ENCODE measurements at places on chromosomes 2 and 18.
A peak's percentile ranks its signal among the peaks of the same experiment; 100 is the strongest.

DNA sequence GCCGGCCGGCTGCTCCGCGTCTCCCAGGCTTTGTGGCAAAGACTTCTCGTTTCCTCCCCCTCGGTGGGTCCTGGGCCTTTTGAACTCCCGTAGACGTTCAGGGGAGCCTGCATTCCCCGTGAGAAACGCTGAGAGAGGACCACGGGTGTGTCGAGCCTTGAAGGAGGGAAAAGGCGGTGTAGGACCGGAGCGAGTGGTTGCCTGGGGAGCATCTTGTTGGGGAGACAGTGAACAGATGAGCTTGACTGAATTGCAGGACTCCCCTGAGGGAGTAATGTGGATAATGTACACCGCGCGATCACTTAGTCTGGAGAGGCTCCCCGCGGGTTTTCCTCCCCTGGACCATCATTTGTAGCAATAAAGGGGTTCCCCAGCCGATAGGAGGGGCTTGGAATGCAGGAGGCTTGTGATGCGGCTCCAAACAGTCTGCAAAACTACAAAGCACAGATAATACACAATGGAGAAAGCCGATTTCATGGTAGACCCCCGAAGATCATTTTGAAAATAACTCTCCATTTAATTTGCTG, 769 bp downstream of the ALMS1 start:
- no peak for DNase-seq

GRCh38 chr18:48367557-48367956, 41.6 kb downstream of the ZBTB7C start:
- no peak for DNase-seq

GRCh38 chr2:95264624-95265023, 9.6 kb upstream of the PROM2 start:
- DNase-seq, result no peak

DNA sequence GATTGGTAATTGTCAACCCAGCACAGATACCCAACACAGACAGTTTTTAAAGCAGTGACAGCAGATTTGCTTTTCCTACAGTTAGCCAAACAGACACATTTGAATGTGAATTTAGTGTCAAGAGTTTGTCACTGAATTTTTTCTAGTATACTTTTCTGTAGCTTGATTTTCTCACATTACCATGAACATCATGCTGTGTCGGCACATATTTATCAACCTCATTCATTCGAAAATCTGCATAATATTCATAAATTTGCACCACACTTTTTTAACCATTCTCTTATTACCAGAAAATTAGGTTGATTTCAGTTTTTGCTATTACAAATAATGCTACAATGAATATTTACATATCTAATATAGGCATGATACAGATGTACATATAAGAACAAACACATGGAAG, 27.0 kb upstream of the DSG3 start:
- DNase-seq, result no peak

DNA sequence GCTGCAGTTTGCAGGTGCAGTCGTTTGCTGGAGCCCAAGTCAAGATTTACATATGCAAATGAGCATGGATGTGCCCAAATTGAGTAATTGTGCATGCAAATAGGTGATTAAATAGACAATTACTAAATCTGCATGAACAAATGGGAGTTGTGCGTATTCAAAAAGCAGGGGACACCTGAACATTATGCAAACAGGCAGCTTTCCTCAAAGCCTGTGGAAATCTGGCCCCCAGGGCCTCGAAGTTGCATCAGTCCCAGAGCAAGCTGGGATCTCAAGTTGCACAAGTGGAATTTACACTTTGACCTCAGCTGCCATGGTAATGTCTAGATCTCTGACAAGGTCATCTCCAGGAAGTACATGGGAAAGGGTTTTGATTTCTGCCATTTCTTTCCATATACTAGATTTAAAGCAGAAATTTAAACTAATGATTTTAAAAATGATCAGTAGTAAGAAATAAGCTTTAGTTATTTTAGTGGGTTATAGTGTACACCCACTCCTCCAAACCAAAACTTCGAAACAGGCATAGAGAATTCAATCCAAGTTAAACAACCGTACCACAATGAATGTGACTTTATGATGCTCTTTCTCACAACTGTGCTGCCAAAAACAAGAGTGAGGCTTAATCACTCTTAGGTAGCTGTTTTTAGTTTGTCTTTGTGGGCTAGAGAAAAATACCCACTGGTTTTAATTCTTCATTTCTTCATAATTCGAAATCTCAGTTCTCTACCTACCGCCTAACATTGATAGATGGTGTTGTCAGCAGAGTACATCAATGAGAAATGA, 110.7 kb downstream of the RND3 start:
- DNase-seq, result no peak

DNA sequence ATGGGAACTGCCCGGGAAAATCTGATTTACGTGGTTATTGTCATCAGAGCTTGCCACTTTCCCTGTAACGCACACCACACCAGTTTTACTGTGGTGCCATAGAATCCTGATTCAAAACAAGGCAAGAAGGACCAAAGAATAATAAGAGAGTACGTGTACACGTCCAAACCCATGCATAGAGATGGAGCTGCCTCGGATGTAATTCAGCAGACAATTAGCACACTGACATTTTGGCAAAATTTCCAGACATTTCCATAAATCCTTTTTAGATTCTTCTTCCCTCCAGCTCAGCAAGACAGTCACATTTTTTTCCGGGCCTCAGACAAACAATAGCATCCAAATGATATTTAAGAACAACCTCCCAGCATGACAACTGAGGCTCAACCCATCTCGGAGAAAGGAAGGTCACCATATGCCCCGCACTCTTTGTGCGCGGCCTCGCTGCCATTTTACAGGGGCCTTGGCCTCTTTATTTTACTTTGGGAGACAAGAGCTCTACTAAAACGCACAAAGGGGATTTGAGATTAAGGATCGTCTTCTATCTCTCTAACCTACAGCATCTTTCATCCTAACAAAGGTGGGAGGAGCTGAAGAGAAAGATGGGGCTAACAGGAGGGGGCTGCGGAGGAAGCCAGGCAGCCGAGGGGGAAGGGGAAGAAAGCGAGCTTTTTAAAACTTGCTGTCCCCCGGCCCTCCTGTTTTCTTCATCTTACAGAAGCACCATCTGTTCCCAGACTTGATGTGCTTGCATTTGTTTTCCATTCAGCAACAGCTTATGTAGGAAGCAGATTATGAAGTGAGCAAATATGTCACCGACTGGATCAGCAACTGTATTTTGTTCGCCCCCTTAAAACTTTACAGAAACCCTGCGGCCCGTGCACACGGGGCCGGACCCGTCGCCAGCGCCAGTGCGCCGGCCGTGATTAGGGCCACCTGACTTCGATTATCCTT, 61.0 kb downstream of the CDCA7 start:
- DNase-seq, result no peak

DNA sequence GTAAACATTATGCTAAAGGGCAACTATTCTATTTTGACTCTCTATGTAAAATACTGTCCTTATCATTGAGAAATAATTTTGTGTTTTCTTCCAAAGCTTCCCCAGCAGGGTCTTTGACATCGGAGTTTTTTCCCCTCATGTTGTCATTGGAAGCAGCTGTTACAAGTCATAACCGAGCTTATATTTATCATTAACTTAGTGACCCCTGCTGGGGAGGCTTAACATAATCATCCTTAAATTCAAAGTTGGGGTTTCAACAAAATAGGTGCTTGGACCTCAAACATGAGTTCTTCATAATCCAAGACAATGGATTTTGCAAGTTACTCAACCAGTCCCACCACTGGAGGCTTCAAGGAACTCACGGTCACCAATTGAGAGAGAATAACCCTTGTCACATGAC, 330.9 kb downstream of the DCC start:
- DNase-seq, result no peak

GRCh38 chr2:174602745-174603144, 5.1 kb upstream of the WIPF1 start:
- no peak for DNase-seq

DNA sequence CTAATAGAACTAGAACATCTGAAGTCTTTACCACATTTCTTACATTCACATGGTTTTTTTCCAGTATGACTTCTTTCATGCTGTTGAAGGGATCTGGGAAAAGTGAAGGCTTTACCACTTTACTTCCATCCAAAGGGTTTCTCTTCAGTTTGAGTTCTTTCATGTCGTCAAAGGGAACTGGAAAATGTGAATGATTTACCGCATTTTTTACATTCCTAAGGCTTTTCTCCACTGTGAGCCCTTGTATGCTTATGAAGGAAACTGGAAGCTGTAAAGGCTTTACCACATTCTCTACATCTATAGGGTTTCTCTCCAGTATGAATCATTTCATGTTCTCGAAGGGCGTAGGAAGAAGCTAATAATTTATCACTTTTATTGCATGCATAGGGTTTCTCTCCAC, 46.7 kb downstream of the NBEAL1 start:
- DNase-seq, result no peak

DNA sequence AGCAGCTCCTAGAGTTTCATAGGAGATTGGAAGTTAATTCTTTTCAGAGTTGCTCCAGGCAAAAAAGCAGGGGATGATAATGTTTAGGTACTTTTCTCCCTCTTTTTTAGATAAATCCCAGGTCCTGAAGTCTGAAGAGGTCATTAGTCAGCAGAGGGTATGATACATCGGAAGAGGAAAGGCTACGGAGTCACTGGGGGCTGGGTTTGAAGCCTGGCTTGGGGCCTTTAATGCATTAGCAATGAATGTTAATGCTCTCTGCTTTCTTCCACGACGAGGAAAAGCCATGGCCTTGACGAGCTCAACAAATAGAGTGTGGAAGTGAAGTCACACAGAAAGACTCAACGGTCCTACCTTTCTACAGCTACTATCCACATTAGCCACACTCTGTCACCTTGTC, 235.1 kb downstream of the NCKAP5 start:
- no peak for DNase-seq

DNA sequence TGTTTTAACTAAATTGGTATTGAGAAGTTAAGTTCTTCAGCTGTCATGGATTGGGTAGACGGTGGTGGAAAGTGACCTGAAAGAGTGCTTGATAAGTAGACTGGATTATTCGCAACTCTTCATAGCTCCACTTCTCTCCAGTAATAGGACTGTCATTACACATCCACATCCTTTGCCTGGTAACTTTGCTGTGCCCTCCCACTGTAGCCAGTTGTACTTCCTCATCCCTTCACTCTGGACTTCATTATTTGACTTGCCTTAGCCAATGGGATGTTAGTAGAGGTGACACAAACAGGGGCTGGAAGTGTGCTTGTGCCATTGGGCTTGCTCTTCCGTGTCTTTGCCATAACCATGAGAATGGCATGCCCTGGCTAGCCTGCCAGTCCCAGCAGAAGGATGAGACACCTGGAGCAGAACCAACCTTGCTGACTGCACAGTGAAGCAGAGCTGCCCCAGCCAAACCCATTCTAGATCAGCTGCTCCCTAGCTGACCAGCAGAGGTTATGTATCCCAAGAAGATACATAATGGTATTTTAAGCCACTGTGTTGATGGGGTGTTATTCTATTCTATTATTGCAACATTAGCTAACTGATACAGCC, 16.9 kb downstream of the QPCT start:
- no peak for DNase-seq

DNA sequence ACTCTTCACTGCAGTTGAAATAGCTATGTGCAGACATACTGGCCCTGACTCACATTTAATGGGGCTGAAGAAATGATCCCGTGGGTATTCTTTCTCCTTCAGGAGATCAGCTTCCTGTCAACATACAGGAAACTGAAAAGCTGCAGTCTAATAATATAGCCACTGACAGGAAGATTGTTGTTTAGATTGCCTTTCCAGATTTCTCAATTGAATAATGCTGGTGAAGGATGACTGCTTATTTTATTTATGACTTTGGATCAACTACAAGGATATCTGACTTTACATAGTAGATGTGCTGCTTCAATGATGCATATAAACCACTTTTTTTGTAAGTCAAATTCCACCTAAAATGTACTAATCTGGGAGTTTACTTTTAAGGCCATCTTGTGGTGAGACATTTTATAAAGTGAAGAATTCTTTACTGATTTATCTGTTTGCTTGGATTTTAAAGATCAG, 93.4 kb upstream of the MAP4K3 start:
- no peak for DNase-seq

- DNase-seq, result no peak
Observed at GRCh38 chr2:9178904-9179571, 27.6 kb upstream of the ASAP2 start.

GRCh38 chr2:214896274-214896673, 86.8 kb upstream of the BARD1 start:
- DNase-seq, result no peak

DNA sequence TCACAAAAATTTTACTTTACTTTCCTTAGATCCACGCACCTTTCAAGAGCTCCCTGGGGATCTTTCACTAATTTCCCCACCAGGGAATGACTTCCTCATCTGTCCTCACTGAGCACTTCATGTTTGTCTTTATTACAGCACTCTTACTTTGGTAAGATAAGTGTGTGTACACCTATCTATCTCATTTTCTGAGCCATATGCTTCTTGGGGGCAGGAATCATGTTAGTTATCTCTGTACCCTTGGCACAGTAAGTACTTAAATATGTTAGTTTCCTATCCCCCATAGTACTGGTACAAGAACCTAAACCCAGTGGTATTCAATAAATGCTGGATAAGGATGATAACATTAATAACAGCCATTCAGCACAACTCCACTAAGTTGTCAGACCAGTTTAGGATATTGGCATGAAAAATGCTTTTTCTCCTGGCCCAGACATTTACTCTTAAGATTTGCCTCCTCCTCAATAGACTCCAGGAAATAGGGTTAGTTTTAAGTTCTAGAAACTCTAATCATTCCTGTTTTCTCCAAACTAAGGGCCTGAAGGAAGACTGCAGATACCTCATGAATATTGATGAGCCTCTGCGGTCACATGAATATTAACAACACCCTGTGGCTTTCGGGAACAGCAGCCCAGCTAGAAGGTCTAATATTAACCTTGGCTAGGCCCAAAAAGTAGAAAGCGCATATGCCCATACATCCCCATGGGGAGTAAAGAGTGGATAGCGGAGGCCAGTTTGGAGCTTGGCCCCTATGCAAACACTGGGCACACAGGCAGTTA, 38.2 kb downstream of the NHEJ1 start:
- no peak for DNase-seq

- peak; percentile 76 for DNase-seq
Observed at GRCh38 chr2:134258684-134259388, 5.0 kb downstream of the MGAT5 start.

GRCh38 chr18:46678785-46679399, 21.9 kb upstream of the LOXHD1 start:
- no peak for DNase-seq

GRCh38 chr2:233303252-233303651, 4.4 kb upstream of the SAG start:
- DNase-seq, result no peak
